ENCODE measurements at places on chromosomes 4 and X. TPM values are rescaled to one million over a fixed set of nuclear protein-coding genes. Genes with fewer than 3 reads are reported as not detected.

The FAM47E gene
- not detected for total RNA-seq

The USP26 gene
- not detected for total RNA-seq

The OCIAD2 gene
- total RNA-seq, result 1.1 TPM

The ASB11 gene
- total RNA-seq, result not detected
